ENCODE measurements at places on chromosomes 5 and 9.

- DNase-seq = no peak
Observed at GRCh38 chr5:171162596-171162995, 146.5 kb upstream of the TLX3 start.

DNA sequence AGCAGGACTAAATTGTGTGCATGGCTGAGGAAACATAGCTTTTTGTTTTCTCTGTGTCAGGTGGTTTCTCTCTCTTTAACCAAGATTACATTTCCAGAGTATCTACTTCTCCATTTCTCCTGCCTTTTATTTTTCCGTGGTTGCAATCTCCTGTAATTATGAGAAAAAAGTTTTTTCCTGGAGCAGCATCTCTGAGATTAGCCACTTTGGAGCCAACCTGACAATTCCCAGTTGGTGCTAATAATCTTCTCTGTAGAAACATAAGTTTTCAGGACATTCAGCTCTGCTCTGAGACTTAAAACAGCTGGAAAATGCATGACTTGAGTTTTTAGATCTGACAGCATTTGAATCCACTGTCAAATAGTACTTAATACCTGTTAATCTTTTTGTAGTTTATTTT, 67.1 kb upstream of the GAS1 start:
- DNase-seq = no peak

- no peak for DNase-seq
Observed at GRCh38 chr5:71891856-71892255, 172.8 kb downstream of the CARTPT start.

- no peak for DNase-seq
Observed at GRCh38 chr9:35937227-35937626, 20.7 kb downstream of the OR2S2 start.

GRCh38 chr5:18792145-18792544, 1157.9 kb downstream of the TAF11L14 start:
- DNase-seq = no peak

DNA sequence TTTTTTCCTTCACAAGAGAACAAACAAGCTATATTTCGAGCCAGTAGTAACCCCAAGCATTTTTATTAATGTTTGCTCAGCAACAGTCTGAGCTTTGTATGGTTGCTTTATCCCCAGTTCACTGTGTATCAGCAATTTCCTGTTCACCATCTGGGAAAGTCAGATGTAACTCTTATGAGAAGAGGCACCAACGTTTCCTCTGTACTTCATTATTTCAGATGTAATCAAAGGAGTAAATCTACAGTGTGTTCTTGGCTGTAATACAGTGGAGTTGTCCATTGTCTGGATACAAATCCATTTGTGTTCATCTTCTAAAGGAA, 340.2 kb downstream of the ARRDC3 start:
- no peak for DNase-seq
